ENCODE measurements at places on chromosomes 16 and 17. TPM values are rescaled to one million over a fixed set of nuclear protein-coding genes. Genes with fewer than 3 reads are reported as not detected.

- DNase-seq, result no peak
These were observed 5.2 kb downstream of the SLFN11 start for GRCh38 chr17:35368081-35368830.

DNA sequence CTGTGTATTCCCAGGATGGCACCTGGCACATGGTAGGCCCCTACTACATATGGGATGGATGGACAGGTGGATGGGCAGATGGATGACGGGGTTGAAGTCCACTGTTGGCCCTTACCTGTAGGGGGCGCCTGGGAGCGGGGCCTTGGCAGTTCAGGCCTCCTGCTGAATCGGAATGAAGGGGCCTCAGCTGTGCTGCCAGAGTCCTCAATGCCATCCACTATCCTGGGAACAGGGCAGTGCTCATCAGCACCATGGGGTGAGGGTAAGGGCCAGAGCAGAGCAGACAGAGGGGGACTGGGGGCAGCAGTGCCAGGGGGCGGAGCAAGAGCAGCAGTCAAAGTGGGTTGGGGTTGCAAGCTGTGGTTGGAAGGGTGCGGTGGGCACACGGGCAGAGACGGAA lies 8.3 kb upstream of the RAB5C start:
- DNase-seq, result no peak

GRCh38 chr16:51343411-51343810 lies 192.3 kb upstream of the SALL1 start:
- no peak for DNase-seq

DNA sequence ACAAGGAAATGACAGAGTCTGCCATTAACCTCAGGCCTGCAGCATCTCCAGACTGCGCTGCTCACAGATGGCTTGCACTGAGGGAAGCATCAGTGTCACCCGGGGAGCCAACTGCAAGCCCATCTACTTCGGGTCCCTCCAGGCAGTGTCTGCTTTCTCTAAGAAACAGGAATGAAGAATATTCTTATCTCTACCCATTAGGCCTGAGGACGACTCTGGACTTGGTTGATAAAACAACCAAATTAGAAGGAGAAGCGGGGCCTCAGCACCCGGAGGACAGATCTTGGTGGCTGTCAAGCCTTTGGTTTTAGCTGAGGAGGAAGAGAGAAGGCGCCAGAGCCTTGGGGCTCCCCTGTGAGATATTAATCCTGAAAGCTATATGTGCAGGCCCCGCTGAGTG lies 19.5 kb upstream of the MGAT5B start:
- no peak for DNase-seq

DNA sequence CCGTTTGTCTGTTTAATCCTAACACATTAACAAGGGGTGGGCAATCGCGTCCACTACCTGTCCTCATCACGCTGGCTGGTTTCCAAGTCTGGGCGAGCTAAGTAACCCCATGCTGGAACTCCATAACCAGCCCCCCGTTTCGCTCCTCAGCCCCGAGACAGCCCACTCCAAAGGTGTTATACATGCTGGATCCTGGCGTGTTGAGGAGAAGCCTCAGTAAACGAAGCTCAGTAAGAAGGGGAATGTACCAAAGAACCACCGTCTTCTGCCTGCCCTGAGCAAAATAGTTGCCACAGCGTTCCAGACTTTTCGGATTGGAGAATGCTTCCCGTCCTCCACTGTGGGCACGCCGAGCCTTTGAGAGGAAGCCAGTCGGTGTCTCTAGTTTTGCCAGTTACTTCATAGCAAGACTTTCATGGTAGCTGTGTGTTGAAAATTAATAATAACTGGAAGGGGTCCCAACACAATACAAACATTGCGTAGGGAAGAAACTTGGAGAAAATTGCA lies 16.1 kb upstream of the C17orf78 start:
- DNase-seq, result peak; percentile 7

DNA sequence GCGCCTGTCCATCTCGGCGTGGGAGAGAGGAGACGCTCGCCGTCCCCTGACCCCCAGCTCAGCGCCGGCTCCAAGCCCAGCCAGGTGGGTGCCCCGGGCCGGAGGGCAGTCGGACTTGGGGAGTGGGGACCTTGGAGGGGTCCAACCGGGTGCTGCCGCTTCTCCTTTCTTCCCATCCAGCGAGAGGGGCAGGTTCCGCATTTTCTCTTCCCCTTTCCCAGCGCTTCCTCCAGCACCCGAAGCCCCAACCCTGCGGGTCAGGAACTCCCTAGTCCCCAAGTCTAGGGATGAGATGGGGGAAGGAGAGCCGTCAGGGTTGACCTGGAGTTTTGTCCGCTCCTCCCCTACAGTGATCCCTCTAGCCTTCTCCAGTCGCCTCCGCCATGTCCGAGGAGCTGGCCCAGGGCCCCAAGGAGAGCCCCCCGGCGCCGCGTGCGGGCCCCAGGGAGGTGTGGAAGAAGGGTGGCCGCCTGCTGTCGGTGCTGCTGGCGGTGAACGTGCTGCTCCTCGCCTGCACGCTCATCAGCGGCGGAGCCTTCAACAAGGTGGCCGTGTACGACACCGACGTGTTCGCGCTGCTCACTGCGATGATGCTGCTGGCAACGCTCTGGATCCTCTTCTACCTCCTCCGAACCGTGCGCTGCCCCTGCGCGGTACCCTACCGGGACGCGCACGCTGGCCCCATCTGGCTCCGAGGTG lies at the start of gene OTOP2:
Gene OTOP2, plus strand, starts transcription at position 24 of the 699 bp plus-strand sequence. Its CDS starts 360 bp downstream, at position 384.
- no peak for DNase-seq

GRCh38 chr16:77250400-77250799 lies 51.2 kb downstream of the SYCE1L start:
- no peak for DNase-seq

GRCh38 chr17:79706931-79707850 lies 23.6 kb upstream of the ENPP7 start:
- DNase-seq, result no peak

DNA sequence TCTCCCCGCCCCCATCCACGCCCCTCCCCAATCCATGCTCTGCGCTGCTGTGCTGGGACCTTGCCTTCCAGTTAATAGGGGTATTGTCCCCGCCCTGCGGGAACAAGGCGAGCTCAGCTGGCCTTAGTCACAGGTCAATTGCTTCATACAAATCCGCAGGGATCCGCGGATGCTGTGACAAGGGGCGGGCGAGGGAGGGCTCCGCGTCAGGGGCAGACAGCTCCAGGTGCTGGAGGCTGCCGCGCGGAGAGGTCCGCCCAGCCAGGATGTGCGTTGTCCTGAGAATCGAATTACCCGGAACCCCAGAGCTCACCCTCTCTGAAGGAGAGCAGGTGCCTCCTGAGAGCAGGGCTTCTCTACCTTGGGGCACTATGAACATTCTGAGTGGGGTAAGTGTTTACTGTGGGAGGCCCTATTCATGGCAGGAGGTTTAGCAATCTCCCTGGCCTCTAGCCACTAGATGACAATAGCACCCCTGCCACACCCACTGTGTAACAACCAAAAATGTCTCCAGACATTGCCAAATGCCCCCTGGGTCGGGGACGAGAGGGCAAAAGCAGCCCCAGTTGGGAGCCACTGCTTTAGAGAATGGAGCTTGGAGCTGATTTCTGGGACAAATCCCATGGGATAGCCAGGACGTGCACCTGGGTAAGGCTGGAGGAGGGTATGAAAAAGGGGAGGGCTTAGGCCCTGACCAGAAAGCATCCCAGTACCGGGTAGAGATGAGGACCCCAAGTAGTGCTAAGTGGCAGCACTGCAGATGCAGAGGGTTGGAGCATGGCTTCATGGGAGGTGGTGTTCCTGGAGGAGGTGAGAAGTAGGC lies 138.2 kb downstream of the CYLD start:
- no peak for DNase-seq

HNF1B gene
- not detected for total RNA-seq

KCTD19 gene
- not detected for total RNA-seq

DHRS7B gene
- total RNA-seq, result 17.2 TPM

All from dermis microvascular lymphatic vessel endothelial cell (primary cell).